ENCODE measurements at places on chromosomes 1 and 21. TPM values are rescaled to one million over a fixed set of nuclear protein-coding genes. Genes with fewer than 3 reads are reported as not detected.

The MASP2 gene
- total RNA-seq = 0.92 TPM

The NPHS2 gene
- total RNA-seq = not detected

The FAM43B gene
- total RNA-seq = 0.11 TPM

The HPCA gene
- total RNA-seq = not detected

- peak; percentile 20 for DNase-seq
Measured at GRCh38 chr1:32618673-32619221, 31.6 kb downstream of the ZBTB8OS start.
